Neuronal stem cell (in vitro differentiated cells): ENCODE measurements at places on chromosomes 3 and 15.

GRCh38 chr3:55044486-55044885, 116.6 kb upstream of the LRTM1 start:
- DNase-seq, result no peak
- no peaks in the 10 kb centered on the region for H3K4me1 ChIP-seq
- no peaks in the 10 kb centered on the region for H3K36me3 ChIP-seq
- no peak overlapping the region for H3K4me3 ChIP-seq

DNA sequence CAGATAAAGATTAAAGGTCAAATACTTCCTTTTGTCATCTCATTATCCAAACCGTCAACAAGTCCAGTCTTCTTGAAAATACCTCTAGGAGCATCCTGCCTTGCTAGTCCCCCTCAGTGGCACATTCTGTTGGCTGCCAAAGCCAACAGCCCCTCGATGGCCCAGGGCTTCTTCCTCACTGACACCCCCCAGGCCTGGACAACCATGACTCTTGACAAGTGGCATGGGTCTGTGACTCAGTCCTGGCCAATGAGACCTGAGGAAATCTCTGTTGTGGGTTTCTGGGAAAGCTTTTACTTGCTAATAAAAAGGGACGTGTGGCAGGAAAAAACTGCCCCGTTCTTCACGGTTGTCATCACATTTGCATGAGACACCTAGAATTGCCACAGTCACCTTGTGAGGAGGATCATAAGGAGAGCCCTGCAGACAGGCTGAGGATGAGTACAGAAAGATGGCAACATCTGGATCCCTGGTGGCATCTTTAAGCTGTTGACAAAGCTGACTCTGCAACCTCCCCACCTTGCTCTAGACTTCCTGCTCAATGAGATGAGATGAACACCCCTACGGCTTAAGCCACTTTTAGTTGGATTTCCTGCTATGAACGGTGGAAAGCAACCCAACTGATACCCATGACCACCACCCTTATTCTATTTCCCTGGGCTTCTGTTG, 81.5 kb downstream of the OXNAD1 start:
- no peaks in the 10 kb centered on the region for H3K27me3 ChIP-seq
- DNase-seq, result no peak
- peaks cover 4% of the 10 kb centered on the region for H3K36me3 ChIP-seq
- H3K4me3 ChIP-seq, result no peak overlapping the region
- no peak overlapping the region for H3K27ac ChIP-seq

DNA sequence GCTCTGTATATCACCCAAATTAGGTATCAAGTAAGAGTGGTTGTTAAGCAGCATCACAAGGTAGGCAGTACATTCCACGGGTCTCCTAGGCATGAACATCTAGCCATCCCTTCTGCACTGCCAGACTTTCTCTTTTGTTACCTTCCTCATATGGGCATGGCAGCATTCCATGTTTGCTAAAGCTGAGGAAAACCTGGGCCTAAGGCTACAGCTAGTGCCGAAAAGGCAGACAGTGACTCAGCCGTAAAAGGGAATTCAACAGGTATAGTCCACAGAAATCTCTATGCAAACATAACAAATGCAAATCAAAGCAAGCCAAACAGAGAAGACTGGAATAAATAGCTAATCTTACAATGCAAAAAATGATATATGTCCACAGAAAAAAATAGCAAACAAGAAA, 645.4 kb downstream of the ZBBX start:
- no peaks in the 10 kb centered on the region for H3K27me3 ChIP-seq
- no peaks in the 10 kb centered on the region for H3K36me3 ChIP-seq
- no peak overlapping the region for H3K4me3 ChIP-seq
- no peak overlapping the region for H3K27ac ChIP-seq
- DNase-seq, result no peak

DNA sequence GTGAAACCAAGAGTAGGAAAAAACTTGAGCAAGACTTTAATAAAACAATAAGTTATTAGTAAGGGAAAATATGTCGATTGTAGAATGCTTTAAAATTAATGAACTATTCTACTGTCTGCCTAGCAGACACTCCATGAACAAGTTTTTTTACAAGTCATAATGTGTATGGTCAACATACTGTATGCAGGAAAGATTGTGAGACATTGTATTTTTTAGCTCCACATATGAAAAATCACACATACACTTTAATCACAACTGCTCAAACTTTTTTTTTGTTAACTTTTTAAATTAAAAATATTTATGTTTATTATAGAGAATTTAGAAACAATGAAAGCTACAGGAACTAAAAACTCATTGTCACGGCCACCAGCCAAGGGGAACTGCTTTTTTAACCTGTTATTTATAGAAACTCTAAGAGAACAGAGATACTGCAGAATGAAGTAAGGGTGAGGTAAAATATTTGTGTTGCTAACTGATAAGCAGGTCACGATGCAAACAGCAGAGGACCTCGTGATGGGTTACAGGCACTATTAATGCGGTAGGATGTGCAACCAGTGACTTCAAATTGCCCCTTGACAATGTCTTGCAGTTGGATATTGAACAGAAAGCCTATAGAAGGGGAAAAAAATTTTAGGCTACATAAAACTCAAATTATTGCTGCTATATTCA, 53.0 kb downstream of the THSD4 start:
- H3K36me3 ChIP-seq, result no peaks in the 10 kb centered on the region
- no peak overlapping the region for H3K4me3 ChIP-seq
- DNase-seq, result no peak
- no peaks in the 10 kb centered on the region for H3K4me1 ChIP-seq

- no peak overlapping the region for H3K27ac ChIP-seq
- H3K27me3 ChIP-seq, result no peaks in the 10 kb centered on the region
- H3K36me3 ChIP-seq, result no peaks in the 10 kb centered on the region
- H3K4me3 ChIP-seq, result no peak overlapping the region
- DNase-seq, result no peak
These were observed 243.8 kb upstream of the TTC14 start for GRCh38 chr3:180358179-180358578.

- H3K27ac ChIP-seq, result no peak overlapping the region
- H3K36me3 ChIP-seq, result no peaks in the 10 kb centered on the region
- DNase-seq, result no peak
- H3K4me1 ChIP-seq, result peaks cover 3% of the 10 kb centered on the region
These were observed 21.9 kb upstream of the MINAR1 start for GRCh38 chr15:79410237-79410636.

- no peak overlapping the region for H3K27ac ChIP-seq
- H3K4me1 ChIP-seq, result no peaks in the 10 kb centered on the region
- H3K27me3 ChIP-seq, result no peaks in the 10 kb centered on the region
- peaks cover 9% of the 10 kb centered on the region for H3K36me3 ChIP-seq
These were observed 19.4 kb downstream of the WWTR1 start for GRCh38 chr3:149638228-149639092.

DNA sequence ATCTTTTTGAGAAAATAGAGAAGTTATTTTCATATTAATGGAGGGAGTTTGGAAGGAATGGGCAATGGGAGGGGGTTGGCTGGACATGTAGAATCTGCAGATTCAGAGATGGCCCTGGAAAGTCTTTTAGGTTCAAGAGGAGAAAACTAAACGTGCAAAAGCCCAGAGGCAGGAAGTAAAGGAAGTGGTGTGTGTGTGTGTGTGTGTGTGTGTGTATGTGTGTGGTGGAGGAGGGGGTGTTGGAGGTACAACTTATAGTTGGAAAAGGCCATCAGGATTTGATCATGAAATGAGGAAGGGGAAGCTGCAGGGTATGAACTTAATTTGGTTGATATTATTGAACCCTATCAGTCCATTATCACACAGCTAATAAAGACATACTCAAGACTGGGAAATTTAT, 5.6 kb upstream of the LPP start:
- no peak overlapping the region for H3K4me3 ChIP-seq
- no peaks in the 10 kb centered on the region for H3K36me3 ChIP-seq
- H3K4me1 ChIP-seq, result peaks cover 5% of the 10 kb centered on the region
- no peak for DNase-seq

DNA sequence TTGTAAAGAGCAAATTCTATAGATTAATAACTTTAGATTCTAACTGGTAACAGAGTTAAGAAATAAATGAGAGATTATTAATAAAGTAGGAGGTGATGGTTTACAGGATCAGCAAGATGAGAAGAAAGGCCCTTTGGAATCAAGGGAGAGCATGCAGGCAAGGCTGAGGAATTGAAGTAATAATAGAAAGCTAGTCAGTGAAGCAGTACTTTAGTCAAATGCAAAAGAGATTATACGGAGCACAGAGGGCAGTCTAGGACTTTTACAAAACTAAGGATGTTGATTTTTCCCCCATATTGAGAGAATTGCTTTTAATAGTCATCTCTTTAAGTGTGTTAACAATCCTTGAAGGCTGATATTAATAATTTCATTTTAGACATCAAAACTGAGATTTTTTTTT, 146.4 kb downstream of the ROBO2 start:
- H3K4me3 ChIP-seq, result no peak overlapping the region
- H3K4me1 ChIP-seq, result no peaks in the 10 kb centered on the region
- H3K36me3 ChIP-seq, result no peaks in the 10 kb centered on the region
- H3K27me3 ChIP-seq, result no peaks in the 10 kb centered on the region
- no peak for DNase-seq

GRCh38 chr15:76517910-76518309, 181.3 kb downstream of the ISL2 start:
- H3K4me1 ChIP-seq, result peaks cover 3% of the 10 kb centered on the region
- no peaks in the 10 kb centered on the region for H3K27me3 ChIP-seq
- H3K27ac ChIP-seq, result no peak overlapping the region
- no peaks in the 10 kb centered on the region for H3K36me3 ChIP-seq
- DNase-seq, result no peak

DNA sequence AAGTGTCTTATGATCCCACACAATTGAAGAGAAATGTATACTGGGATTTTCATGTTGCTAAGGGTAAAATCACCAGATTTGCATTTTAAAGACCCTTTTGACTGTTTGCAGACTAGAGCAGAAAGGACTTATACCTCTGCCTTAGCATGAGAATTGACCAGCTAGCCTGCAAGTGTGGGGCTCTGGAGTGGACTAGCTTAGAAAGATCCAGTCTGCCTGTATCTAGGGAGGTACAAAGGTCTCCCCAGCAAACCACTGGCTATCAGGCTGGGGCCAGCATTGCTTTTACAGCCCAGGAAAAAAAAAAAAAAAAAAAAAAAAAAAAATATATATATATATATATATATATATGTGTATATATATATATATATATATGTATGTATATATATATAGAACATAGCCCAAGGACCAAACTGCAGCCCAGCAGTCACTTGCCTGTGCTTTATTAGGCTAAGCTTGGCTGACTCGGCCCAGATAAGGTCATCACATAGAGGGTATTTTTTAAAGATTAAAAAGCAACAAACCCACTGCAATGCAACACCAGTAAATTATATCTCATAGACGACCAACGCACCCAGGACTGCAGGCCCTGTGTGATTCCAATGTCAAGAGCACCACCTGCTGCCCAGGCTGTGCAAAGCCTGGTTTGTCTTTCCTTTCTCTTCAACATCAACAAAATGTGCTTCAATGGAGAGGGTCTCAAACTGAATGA, 63.7 kb downstream of the DCLK3 start:
- no peak overlapping the region for H3K27ac ChIP-seq
- H3K4me3 ChIP-seq, result no peak overlapping the region
- H3K4me1 ChIP-seq, result no peaks in the 10 kb centered on the region
- no peaks in the 10 kb centered on the region for H3K36me3 ChIP-seq

DNA sequence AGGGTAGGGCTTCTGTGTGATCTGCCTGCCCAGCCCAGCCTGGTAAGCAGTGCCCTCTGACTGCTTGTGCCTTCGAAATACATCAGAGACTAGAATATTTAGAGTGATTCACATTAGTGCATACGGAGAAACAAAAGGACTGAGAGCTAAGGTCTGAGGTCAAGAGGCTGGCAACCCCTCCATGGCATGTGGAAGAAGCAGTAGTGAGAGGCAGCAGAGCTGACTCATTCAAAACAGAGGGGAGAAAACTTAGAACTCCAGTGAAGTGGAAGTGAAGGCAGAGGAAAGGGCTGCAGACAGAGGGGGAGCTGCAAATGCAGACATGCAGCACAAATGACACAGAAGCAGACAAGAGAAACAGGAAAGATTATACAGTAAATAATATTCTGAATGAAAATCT, 61.6 kb downstream of the ULK4 start:
- no peaks in the 10 kb centered on the region for H3K36me3 ChIP-seq
- H3K4me3 ChIP-seq, result no peak overlapping the region
- no peaks in the 10 kb centered on the region for H3K27me3 ChIP-seq
- H3K4me1 ChIP-seq, result peaks cover 5% of the 10 kb centered on the region

GRCh38 chr3:33681667-33682066, 36.4 kb downstream of the CLASP2 start:
- H3K36me3 ChIP-seq, result peaks cover 54% of the 10 kb centered on the region
- no peak overlapping the region for H3K4me3 ChIP-seq
- no peaks in the 10 kb centered on the region for H3K27me3 ChIP-seq
- H3K4me1 ChIP-seq, result no peaks in the 10 kb centered on the region
- no peak for DNase-seq

GRCh38 chr3:11297126-11297525, 24.9 kb downstream of the ATG7 start:
- H3K36me3 ChIP-seq, result peaks cover 30% of the 10 kb centered on the region
- no peaks in the 10 kb centered on the region for H3K27me3 ChIP-seq
- no peaks in the 10 kb centered on the region for H3K4me1 ChIP-seq
- no peak overlapping the region for H3K27ac ChIP-seq
- no peak overlapping the region for H3K4me3 ChIP-seq

DNA sequence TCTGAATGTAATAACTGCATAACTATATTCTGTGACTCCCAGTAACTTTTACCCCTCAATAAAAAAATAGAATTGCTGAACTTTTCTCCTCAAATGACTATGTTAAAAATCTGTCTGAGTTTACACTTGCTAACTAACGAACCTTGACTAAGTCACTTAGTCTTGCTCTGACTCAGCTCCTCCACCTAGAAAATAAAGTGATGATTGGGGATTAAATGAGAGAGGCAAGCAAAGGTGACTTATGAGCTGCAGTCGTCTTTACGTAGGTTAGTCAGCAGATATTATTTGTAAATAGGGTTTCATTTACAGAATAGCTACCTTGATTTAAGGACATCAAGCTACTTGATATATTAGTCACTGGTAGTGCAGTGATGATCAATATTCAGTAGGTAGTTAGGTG, 476.9 kb downstream of the MECOM start:
- H3K36me3 ChIP-seq, result no peaks in the 10 kb centered on the region
- DNase-seq, result no peak
- H3K27ac ChIP-seq, result no peak overlapping the region
- no peak overlapping the region for H3K4me3 ChIP-seq
- H3K4me1 ChIP-seq, result no peaks in the 10 kb centered on the region

DNA sequence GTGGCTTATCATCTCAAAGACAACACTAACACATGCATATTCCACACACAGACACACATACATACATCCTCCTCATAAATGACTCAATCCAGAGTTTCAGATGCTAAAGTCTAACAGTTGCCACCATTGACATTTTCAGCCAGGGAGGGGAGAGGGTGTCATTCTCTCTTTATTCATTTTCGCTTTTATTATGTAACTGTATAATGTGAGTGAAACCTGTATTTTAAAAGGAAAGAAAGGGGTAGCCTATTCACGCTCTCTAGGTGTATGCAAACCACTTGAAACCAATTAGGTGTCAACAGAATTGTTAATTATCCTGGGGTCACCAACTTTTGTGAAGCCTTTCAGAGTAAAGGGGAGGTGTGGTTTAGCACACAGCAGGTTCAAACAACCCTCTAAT, 1282.9 kb downstream of the ROBO2 start:
- H3K36me3 ChIP-seq, result no peaks in the 10 kb centered on the region
- H3K27ac ChIP-seq, result no peak overlapping the region
- H3K27me3 ChIP-seq, result no peaks in the 10 kb centered on the region

GRCh38 chr15:33654860-33655259, 313.4 kb upstream of the CHRM5 start:
- no peak overlapping the region for H3K4me3 ChIP-seq
- H3K4me1 ChIP-seq, result no peaks in the 10 kb centered on the region
- no peaks in the 10 kb centered on the region for H3K27me3 ChIP-seq
- H3K27ac ChIP-seq, result no peak overlapping the region
- no peaks in the 10 kb centered on the region for H3K36me3 ChIP-seq

GRCh38 chr3:187098923-187099512, 40.3 kb downstream of the RPL39L start:
- no peaks in the 10 kb centered on the region for H3K27me3 ChIP-seq
- H3K4me3 ChIP-seq, result no peak overlapping the region
- H3K27ac ChIP-seq, result no peak overlapping the region
- no peak for DNase-seq
